ENCODE measurements at places on chromosomes 4 and X. TPM values are rescaled to one million over a fixed set of nuclear protein-coding genes. Genes with fewer than 3 reads are reported as not detected.

Gene NWD2
- total RNA-seq, result not detected

Gene UGT2B17
- total RNA-seq, result 0.11 TPM

GRCh38 chrX:13119386-13119785 lies 75.0 kb upstream of the FAM9C start:
- no peak overlapping the region for H3K4me3 ChIP-seq
- no peaks in the 10 kb centered on the region for H3K27me3 ChIP-seq
- H3K36me3 ChIP-seq, result no peaks in the 10 kb centered on the region
- no peak overlapping the region for H3K27ac ChIP-seq
- no peak for DNase-seq

DNA sequence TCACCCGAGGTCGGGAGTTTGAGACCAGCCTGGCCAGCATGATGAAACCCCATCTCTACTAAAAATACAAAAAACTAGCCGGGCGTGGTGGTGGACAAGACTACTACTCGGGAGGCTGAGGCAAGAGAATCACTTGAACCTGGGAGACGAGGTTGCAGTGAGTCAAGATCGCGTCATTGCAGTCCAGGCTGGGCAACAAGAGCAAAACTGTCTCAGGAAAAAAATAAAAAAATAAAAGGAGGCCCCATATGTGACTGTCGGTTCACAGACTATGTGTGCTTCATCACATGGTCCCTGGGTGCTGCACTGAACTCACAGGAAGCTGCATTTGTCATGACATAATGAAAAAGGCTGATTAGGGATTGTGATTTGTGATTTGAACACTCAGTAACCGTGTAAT lies 6.4 kb downstream of the TRIML1 start:
- DNase-seq, result no peak
- no peaks in the 10 kb centered on the region for H3K27me3 ChIP-seq
- no peaks in the 10 kb centered on the region for H3K4me1 ChIP-seq
- H3K4me3 ChIP-seq, result no peak overlapping the region
- no peaks in the 10 kb centered on the region for H3K36me3 ChIP-seq

Gene MAGEE2
- not detected for total RNA-seq

- H3K27me3 ChIP-seq, result no peaks in the 10 kb centered on the region
- H3K36me3 ChIP-seq, result peaks cover 42% of the 10 kb centered on the region
- H3K4me3 ChIP-seq, result no peak overlapping the region
- H3K27ac ChIP-seq, result peak overlapping the region; percentile 35
- peaks cover 17% of the 10 kb centered on the region for H3K4me1 ChIP-seq
These were observed 11.9 kb upstream of the NDUFC1 start for GRCh38 chr4:139314047-139314800.

Gene PCYT1B
- total RNA-seq, result 0.13 TPM

DNA sequence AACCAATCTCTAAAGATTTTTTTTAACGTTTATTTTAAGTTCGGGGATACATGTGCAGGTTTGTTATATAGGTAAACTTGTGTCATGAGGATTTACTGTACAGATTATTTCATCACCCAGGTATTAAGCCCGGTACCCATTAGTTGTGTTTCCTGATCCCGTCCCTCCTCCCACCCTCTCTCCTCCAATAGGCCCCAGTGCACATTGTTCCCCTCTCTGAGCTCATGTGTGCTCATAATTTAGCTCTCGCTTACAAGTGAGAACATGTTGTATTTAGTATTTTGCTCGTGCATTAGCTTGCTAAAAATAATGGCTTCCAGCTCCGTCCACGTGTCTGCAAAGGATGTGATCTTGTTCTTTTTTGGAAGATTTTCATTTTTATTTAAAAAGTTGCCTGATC lies 2309.4 kb upstream of the AGA start:
- no peaks in the 10 kb centered on the region for H3K36me3 ChIP-seq
- H3K4me3 ChIP-seq, result no peak overlapping the region
- no peaks in the 10 kb centered on the region for H3K4me1 ChIP-seq

DNA sequence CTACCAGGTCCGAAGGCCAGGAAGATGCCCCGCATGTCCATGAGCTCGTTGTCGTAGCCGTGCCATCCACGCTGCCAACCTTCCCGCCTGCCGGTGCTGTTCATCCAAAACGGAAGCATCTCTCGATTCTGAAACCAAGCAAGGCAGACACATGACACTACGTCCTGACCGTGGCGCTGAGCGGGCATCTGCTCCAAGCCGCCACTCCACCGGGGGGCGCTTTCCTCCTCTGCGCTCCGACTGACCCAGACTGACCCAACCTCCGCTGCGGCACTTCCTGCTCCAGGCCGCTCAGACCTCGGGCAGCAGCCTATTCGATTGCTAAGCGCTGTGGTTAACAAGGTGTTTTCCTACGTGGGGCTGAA lies 120.5 kb downstream of the ENPP6 start:
- peaks cover 4% of the 10 kb centered on the region for H3K27me3 ChIP-seq
- DNase-seq, result peak; percentile 34
- no peaks in the 10 kb centered on the region for H3K4me1 ChIP-seq
- no peak overlapping the region for H3K4me3 ChIP-seq
- no peak overlapping the region for H3K27ac ChIP-seq

DNA sequence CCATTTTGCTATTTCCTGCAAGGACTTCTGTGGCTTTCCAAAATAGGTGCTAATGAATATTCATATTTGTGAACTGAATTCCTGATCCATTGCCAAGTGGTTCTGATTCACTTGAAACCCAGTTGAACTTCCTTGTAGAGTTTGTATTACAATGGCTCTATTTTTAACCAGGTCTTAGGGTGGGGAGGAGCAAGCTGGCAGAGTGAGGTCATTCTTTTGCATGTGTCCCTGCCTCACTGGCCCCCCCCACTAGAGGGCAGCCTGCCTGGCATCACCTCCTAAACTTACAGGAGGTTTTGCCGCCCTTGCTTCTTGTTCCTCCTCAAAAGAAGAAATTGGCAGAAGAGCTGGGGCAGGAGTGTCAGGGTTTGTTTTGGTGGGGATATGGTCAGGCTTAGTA lies 10.5 kb downstream of the PTTG2 start:
- H3K27me3 ChIP-seq, result peaks cover 9% of the 10 kb centered on the region
- no peak overlapping the region for H3K4me3 ChIP-seq
- no peak overlapping the region for H3K27ac ChIP-seq
- DNase-seq, result peak; percentile 21
- H3K36me3 ChIP-seq, result no peaks in the 10 kb centered on the region

Gene DUX4
- not detected for total RNA-seq

Gene SUPT20HL1
- not detected for total RNA-seq

Gene HADH
- total RNA-seq, result 39.8 TPM

DNA sequence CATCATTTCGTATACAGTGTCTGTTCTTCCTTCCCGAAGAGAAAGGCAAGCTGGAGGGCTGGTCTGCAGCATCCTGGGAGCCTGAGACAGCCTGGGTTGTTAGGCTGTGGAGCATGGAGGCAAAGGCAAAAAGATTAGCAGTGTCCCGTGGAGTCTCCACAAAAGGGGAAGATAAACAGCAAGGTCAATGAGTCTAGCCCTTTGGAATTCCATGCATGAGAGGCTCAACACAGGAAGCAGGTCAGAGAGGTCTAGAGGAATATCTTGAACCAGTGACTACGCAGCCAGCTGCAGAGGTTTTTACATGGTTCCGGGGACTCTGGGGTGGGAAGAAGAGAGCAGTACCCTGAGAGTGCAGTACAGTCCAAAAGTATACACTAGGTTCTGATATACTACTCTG lies 12.2 kb upstream of the MCF2 start:
- H3K36me3 ChIP-seq, result no peaks in the 10 kb centered on the region
- H3K27me3 ChIP-seq, result no peaks in the 10 kb centered on the region
- DNase-seq, result no peak
- H3K27ac ChIP-seq, result no peak overlapping the region
- H3K4me3 ChIP-seq, result no peak overlapping the region
- H3K4me1 ChIP-seq, result no peaks in the 10 kb centered on the region

GRCh38 chr4:173252024-173252935 lies 81.9 kb downstream of the HMGB2 start:
- peak overlapping the region; percentile 43 for H3K27ac ChIP-seq
- no peaks in the 10 kb centered on the region for H3K27me3 ChIP-seq
- H3K36me3 ChIP-seq, result peaks cover 13% of the 10 kb centered on the region
- H3K4me1 ChIP-seq, result peaks cover 3% of the 10 kb centered on the region

DNA sequence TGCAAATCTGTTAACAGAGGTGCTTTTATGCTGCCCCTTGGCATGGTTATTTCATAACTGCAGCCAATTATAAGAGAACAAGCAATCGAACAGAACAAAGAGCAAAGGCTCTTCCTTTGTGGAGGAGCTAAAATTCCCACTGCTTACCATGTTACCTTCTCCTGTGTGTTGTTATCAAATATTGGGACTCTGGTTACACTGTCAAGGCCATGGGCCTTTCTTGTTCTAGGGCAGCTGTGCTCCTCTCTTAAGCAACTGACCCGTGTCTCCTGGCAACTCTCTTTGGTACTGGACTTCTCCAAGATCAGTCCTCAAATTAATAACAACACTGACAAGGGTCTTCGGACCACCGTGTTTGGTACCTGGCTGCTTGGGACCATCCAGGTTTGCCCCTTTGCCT lies 12.1 kb upstream of the OPN1LW start:
- no peak overlapping the region for H3K4me3 ChIP-seq
- peaks cover 5% of the 10 kb centered on the region for H3K4me1 ChIP-seq
- H3K36me3 ChIP-seq, result no peaks in the 10 kb centered on the region
- no peak for DNase-seq
- H3K27me3 ChIP-seq, result no peaks in the 10 kb centered on the region
- H3K27ac ChIP-seq, result no peak overlapping the region

DNA sequence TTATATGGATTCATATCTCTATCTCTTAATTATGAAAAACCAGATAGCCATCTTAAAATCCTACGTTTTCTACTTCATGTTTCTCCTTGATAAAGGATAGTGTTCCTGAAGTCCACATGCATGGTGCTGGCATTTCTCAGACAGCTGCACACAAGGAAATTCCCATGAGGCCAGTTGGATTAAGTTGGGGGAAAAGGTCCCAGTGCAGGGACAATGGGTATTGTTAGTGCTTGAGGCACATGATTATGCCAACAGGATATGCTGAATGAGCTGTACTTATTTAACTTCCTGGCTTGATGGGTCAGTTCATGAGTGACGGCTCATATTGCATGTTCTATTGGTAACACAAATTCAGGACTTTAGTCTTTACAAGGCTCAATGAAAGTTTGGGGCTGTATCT lies 913.9 kb upstream of the NDST4 start:
- H3K27ac ChIP-seq, result no peak overlapping the region
- H3K36me3 ChIP-seq, result no peaks in the 10 kb centered on the region
- no peak for DNase-seq
- H3K4me3 ChIP-seq, result no peak overlapping the region
- H3K27me3 ChIP-seq, result no peaks in the 10 kb centered on the region

GRCh38 chr4:83153417-83153816 lies 38.9 kb upstream of the PLAC8 start:
- H3K36me3 ChIP-seq, result no peaks in the 10 kb centered on the region
- H3K27me3 ChIP-seq, result peaks cover 25% of the 10 kb centered on the region
- DNase-seq, result no peak
- H3K4me1 ChIP-seq, result no peaks in the 10 kb centered on the region
- H3K27ac ChIP-seq, result no peak overlapping the region

DNA sequence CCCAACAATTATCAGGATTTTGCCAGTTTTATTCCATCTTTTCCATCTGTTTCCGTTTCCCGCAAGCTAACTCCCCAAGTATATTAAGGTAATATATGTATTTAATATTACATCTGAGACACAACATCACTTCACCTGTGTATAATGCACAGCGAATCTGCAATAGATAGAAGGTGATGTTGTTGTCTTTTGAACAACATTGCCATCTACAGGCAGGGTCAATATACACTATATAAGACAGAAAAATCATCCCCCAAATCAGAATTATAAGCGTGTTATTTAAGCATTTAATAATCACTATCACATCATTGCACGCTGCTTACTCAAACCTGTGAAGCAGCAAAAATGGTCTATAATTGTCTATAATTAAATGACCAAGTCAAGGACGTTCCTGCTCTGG lies 1115.5 kb downstream of the NLGN4X start:
- no peaks in the 10 kb centered on the region for H3K36me3 ChIP-seq
- DNase-seq, result peak; percentile 1
- no peak overlapping the region for H3K27ac ChIP-seq
- no peak overlapping the region for H3K4me3 ChIP-seq

Gene PDE6B
- total RNA-seq, result not detected

DNA sequence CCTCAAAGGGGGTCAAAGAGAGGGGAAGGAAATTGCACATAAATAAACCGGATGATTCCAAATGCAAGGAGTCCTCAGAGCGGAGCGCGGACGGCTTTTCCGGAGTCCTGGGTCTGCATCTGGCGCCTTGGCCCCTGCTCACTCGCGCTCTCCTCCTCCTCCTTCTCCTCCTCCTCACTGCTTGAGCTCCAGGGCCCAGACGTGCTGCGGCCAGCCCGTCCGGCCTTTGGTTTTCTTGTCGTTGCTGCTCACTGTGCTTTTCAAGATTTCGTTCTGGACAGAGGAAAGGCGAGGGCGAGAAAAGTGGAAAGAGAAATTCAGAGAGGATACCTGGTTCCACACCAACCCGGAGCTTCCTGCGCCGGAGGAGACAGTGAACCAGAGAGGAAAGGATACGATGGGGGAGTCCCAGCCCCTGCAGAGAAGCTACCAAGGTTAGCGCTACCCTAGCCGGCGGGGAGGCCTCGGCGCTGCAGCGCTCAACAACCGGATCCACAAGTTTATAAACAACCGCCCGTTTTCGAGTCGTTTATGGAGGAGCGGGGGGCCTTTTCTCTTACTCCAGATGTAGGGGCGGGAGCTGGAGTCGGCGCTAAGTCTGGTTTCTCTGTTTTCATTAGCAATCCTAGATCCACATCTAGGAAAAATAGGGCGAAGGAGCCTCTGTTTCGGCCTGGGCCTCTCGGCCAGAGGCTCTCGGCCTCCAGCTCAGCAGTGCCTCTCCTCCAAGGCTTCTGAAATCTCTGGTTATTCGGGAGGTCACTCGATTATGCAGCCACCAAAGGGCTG lies 2.7 kb downstream of the HAND2 start:
- H3K27me3 ChIP-seq, result no peaks in the 10 kb centered on the region
- H3K4me1 ChIP-seq, result peaks cover 46% of the 10 kb centered on the region
- H3K36me3 ChIP-seq, result no peaks in the 10 kb centered on the region
- no peak for DNase-seq

GRCh38 chr4:155578726-155579370 lies 87.8 kb upstream of the GUCY1A1 start:
- H3K4me3 ChIP-seq, result no peak overlapping the region
- DNase-seq, result no peak
- no peaks in the 10 kb centered on the region for H3K36me3 ChIP-seq
- no peaks in the 10 kb centered on the region for H3K27me3 ChIP-seq

DNA sequence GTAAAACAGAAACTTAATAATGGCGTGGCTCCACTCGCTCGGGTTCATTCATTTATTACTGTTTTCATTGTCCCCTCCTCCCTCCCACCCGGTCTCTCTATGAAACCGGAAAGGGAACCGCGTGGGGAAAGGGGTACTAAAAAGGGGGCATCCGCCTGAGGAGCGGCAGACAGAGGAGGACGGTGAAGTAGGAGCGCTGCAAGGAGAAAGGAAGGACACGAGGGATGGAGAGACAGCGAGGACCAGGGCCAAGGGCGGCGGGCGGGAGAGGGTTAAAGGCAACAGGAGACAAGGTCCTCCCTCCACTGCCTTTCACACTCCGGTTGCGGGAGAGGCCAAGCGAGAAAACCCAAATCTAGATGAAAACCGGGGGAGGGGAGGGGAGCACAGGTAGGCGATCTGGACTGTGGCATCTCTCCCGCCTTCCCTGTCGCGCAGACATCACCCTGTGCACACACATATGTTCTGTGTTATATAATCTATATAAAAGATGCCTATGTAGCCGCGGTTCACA lies 829 bp downstream of the ELOVL6 start:
- H3K36me3 ChIP-seq, result peaks cover 21% of the 10 kb centered on the region
- peak; percentile 23 for DNase-seq
- H3K27me3 ChIP-seq, result no peaks in the 10 kb centered on the region
- H3K4me1 ChIP-seq, result peaks cover 32% of the 10 kb centered on the region
- peak overlapping the region; percentile 76 for H3K4me3 ChIP-seq
